ENCODE measurements at places on chromosomes 7 and 10. TPM values are rescaled to one million over a fixed set of nuclear protein-coding genes. Genes with fewer than 3 reads are reported as not detected.

The CYP26A1 gene
- total RNA-seq: not detected

The SERPINE1 gene
- total RNA-seq: 27.2 TPM

The FEZF1 gene
- 0.13 TPM for total RNA-seq

The TMEM254 gene
- 7.1 TPM for total RNA-seq

The GPR146 gene
- total RNA-seq: 12.6 TPM

Data from cardiac septum (tissue), 1 donor.